ENCODE measurements at places on chromosomes 11 and 22.

DNA sequence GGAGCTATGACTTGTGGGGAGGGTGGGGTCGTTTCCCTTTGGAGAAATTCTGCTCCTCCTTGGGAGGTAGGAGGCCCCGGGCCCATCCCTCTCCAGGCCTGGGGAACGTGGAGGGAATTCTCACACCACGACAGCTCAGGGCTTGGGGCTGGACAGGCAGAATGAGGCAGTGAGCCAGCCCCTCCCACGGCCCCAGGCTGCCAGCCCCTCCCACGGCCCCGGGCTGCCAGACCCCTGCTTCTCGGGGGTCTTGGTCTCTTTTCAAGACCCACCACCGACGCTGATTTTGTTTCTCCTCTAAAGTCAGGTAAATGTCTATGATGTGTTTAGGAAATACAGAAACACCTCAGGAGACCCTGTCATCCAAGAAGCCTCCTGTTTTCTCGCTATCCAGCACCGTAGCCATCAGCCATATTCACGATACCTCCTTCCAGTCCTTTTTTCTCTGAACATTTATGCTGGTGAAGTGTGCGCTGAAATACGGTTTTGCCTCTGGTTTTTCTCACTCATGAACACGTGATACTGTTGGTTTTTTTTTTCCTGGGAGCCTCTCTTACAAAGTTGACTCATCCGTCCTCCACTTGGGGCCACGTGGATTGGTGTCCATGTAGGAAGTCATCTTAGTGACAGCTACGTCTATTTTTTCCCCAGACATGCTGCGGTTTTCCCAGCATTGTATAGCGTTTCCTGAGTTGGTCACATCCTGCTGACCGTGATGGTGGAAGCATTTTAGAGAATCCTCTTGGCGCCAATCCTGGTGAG, 1219.6 kb downstream of the BRD1 start:
- DNase-seq: no peak

- DNase-seq: no peak
Measured at GRCh38 chr11:102446606-102447005, 6.0 kb downstream of the TMEM123 start.

GRCh38 chr11:69461272-69461962, 20.0 kb upstream of the LINC01488 start:
- DNase-seq: no peak

DNA sequence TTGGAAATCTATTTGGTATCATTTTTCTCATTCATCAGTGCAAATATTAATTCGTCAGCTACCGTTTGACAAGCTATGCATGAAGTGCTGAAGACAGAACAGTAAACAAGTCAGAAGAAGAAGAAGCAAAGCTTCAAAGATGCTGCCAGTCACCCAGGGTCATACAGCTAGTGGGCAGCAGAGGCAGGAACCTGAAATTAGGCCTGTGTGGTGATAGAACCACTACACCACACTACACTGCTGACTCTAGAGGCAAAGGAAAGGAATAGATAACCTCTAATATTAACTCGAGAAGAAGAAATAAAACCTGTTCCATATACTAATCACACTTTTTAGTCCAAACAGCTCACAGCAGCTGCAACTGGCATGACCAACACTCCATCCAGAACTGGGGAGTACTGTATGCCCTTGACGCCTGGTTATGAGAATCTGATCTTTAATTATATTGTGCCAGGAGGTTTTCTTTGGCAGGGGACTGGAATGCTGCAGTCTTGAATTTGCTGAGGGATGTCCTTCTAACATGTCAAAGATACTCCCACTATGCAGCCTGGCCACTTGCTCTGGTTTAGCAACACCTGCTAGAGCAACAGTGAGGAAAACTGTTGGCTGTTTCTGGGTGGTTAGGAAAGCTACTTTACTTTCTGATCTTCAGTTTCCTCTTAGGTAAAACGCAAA, 73.0 kb downstream of the PAK1 start:
- DNase-seq: no peak

DNA sequence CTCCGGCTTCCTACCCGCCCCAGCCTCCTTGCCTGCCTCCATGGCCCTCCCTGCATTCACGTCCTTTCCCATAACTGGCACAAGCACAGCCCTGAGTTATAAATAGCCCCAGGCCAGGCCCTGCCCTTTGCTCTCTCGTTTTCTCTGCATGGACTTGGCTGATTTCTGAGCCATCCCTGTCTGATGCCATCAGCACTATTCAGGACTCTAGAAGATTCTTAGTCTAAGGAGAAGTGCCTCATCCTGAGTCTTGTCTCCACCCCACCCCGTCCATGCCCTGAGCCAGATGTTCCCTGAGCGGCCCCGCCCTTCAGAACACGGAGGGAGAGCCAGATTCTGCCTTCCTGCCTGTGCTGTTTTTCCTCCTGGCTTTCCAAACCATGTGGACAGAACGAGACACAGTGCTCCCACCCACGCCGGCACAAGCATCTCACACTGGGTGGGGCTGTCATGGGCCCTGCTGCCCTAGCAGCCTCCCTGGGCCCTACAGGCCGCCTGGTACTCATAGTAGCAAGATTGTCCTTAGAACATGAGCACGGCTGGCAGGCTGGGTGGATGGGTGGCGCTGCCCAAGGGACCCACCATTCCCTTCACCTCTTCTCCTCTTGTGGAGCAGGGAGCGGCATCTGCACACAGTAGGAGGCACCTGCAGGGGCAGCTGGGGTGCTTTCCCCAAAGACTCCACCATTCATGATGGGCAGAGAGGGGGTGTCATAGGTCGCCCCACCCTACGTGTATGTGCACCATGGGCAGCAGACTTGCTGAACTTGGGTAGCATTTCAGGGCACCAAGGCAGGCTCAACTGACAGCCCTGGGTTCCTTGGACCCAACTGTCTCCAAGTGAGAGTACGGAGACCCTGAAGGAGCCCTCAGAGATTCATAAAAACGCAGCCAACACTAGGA, 76.9 kb downstream of the BCR start:
- no peak for DNase-seq

DNA sequence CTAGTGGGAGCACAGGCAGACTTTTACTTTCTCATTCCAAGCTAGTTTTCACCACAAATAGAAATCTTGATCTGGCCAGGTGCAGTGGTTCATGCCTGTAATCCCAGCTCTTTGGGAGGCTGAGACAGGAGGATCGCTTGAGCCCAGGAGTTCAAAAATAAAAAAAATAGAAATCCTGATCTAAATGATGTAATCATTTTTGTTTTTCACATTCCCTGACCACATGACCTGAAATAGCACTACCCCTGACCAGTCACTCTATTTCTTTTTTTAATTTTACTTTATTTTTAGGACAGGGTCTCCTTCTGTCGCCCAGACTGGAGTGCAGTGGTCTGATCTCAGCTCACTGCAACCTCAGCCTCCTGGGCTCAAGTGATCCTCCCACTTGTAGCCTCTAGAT, 2.3 kb upstream of the TCN2 start:
- no peak for DNase-seq

GRCh38 chr11:44816761-44817160, 90.0 kb downstream of the TSPAN18 start:
- no peak for DNase-seq

DNA sequence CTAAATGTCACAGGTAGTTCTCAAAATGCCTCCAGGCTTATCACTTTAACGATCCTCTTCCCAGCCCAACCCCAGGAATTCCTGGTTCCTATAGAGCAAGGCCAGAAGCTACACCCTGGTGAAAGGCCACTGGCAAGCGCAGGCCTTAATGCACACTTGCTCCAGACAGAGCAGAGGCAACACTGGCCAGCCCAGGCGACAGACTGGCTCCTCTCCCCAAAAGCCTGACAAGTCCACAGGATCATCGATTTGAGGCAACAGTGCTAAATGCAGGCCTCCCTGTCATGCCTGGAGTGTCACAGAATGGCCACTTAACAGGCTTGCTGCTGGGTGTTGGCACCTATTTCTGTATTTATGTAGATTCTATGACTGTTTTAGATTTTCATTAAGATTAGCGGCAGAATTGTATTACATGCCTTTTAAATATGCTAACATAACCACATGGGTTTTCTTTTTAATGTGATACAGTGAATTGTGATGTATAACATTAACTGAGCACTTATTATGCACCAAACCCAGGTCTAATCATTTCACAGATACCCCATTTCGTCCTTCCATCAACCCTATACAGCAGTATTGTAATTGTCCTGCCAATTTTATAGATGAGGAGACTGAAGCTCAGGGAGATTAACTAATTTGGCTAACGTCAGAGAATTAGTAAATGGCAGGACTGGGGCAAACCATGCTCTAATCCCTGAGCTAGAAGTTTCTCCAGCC, 38.6 kb downstream of the PACSIN2 start:
- DNase-seq: no peak

- DNase-seq: no peak
Measured at GRCh38 chr11:120211522-120212258, 858 bp downstream of the OAF start.

DNA sequence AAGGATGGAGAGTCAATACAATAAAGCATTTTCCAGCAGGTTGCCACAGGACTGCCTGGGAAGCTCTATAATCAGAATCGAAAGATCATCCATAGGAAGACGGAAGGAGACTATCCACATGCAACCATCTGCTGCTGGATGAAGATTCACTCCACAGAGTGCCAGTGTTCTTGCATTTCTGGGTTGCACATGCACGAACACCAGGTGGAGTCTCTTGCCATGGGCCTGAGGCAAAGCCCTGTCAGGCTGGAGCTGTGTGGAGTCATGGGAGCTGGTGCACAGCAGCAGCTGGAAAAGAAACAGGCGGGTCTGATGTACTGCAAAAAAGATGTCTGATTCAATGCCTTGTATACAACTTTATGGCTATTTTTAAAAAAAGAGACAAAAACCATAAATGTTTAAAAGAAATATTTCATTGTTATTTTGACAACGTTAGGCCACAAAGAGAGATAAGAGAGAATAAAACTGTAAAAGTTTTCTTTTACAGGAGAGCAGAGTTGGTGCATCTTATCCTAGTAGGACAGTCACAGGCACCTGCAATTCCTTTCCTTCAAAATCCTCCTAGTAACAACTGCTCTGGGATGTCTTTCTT, 12.9 kb upstream of the FAT3 start:
- DNase-seq: no peak

GRCh38 chr11:94583866-94584500, 16.8 kb downstream of the PIWIL4 start:
- no peak for DNase-seq

- DNase-seq: no peak
Measured at GRCh38 chr11:11574373-11575287, 47.2 kb downstream of the GALNT18 start.

DNA sequence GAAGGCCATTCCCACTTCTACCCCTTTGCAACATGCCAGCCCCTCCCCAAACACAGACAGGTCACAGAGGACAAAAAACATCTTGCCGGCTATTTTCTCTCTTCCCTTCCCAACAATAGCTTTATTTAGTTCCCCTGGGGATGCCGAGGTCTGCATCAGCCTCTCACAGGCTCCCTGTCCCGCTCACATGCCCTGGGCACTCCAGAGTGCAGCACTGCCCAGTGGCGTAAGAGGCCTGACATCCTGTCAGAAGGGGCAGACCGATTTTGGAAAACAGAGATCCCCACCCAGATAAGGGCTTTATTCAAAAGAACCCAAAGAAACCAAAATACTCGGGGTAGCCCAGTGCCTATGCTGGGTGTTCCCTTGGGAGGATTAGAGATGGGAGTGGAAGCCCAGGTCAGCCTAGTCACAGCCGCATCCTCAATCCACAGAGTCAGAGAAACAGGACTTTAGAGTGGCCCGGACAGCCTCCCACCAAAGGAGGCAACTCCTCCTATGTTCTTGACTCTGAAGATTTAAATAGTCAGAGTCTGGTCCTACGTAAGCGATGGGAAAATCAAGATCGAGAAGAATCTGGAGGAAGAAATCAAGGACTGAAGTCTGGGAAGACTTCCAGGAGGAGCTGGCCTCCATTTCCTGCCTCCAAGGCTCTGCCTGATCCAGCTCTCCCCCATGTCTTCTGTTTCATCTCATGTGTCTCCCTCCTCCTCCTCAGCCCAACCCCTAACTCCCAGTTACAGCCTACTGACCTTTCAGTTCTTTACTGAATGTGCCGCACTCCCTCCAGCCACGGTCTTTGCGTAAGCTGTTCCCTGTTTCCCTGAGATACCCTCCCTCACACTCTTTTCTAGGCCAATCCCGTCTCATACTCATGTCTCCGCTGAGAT, 129.3 kb downstream of the FBXO7 start:
- DNase-seq: no peak

DNA sequence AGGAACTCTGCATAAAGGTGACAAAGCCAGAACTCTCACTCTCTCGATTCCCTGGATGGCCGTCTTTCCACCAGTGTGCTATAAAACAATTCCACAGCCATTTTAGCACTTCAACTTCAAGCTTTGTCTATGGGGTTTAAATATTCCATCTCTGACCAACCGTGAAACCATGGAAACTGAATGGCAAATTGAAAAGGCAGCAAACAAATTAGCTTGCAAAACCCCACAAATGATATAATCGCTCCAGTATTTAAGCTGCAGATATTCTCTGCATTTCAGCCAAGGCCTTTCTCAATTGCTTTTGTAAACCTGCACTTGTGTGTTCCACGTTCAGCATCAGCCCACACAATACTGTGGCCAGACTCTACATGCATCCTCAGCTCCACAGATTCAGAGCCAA, 131.7 kb upstream of the ISX start:
- DNase-seq: no peak

GRCh38 chr22:36914390-36914752, 943 bp downstream of the CSF2RB start:
- no peak for DNase-seq

- no peak for DNase-seq
Measured at GRCh38 chr11:17736930-17737817, 2.6 kb downstream of the KCNC1 start.

GRCh38 chr22:20171288-20172140, 20.7 kb upstream of the CCDC188 start:
- no peak for DNase-seq

GRCh38 chr11:22558664-22559063, 67.0 kb downstream of the FANCF start:
- DNase-seq: no peak

DNA sequence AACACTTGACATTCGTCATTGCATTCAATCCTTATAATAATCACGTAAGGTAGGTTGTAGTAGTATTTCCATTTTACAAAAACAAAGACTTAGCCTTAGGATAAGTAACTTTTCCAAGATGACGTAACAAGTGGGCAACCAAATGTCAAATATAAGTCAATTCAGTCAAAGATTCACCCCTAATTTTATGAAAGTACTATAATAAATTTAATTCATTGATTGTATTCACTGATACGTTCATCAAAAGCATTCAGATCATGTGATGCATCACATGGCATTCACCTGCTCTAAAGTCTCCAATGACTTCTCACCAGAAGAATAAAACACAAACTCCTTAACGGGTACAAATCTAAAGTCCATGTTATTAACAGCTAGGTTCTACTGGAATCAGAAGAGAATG, 2.1 kb downstream of the KIF18A start:
- no peak for DNase-seq

- DNase-seq: no peak
Measured at GRCh38 chr11:72864702-72865655, 50.8 kb downstream of the ATG16L2 start.
